Cerebellar nuclear complex (tissue), 1 donor: ENCODE measurements at places on chromosomes 16 and 17.

DNA sequence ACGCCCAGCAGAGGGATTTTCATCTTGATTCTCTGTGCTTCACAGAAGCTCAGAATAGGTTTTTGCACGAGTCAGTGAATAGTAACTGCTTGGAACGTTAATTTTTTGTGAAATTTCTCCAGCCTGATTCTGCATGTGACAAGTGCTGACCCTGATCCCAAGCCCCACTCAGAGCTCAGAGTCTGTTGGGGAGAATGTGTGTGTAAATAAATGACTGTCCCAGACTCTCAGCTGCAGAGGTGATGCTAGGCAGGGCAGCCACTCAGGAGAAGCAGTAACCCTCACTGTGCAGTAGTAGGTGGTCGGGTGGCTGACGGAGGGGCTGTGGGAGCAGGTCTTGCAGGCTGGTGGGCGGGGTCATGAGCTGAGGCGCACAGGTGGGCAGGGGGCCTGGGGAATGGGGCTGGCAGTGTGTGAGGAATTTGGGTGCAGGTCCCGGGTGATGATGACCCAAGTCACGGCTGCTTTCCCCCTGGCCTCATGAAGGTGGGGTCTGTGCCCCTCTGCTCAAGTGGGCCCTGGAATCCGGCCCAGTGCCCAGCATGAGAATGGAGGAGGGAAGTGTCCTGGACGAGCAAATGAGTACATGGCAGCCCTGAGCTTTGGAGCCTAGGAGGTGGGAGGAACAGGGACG is 16.3 kb upstream of the FOXK2 start:
- DNase-seq = no peak

- DNase-seq = no peak
Observed at GRCh38 chr16:85955566-85955965, 56.6 kb downstream of the IRF8 start.

DNA sequence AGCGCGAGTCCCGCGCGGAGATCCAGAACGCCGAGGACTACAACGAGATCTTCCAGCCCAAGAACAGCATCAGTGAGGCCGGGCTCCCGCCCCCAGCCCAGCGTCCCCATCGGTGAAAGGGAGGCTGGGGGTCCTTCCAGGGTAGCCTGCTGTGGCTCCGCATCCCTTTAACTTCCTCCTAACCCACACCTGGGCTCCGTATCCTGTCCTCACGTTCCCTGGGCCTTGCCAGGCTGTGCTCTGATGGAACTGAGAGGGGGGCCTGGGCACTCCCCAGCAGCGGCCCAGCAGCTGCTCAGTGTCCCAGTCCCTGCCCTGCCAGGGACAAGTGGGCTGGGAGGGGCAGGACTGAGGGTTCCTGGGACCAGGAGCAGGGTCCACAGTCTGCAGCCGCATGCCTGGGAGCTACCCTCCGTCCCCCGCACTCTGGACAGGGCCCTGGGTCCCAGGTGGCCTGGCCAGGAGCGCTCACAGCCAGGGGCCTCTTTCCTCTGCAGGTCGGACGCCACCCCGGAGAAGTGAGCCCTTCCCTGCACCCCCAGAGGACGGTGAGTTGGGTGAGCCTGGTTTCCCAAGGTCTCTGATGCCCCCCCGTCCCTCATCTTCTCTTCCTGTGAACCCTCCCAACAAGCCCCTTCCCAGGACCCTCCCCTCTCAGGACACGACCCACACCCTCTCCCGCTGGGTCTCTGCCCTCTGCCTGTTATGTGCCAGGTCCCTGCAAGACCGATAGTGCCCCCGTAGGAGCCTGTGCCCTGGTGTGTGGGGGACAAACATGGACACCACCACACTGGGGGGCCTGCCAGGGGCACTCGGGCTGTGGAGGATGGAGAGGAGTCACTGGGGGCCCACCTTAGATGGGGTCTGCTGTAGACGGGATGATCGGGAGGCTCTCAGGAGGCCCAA is 18.1 kb downstream of the KATNB1 start:
- no peak for DNase-seq

GRCh38 chr17:75751676-75752404 is 13.2 kb downstream of the GALK1 start:
- no peak for DNase-seq

DNA sequence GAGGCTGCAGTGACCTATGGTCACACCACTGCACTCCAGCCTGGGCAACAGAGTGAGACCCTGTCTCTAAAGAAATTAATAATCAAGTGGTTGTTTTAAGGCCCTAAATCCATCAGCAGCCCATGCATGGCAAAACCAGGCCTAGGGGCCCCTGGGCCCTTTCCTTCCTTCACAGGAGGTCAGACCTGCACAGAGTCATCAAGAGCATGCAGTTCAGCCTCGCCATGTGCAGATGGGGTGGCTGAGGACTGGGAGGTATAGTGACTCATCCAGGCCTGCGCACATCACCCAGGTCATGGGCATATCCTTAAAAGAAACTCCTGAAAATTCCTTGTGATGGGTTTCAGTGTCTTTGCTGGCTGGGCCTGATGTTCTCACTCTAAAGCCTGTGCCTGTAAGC is 72.4 kb upstream of the AMZ2 start:
- no peak for DNase-seq

DNA sequence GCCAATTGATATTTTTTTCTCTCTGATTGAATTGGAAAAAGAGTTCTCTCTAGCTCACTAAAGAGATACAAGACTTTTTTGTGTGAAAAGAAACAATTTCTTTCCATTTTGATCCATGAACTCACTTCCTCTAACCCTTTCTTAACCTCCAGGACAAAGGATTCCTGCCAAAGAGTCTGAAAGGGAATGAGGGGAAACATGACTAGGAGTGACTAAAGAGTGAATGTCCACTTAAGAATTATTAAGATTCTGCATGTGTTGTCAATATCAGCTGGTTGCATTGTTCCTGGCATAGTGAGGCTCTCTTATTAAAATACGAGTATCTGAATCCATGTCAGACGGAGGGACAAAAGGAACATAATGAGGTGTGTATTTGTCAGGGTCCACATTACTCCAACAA is 344.7 kb downstream of the GRIN2A start:
- DNase-seq = no peak

DNA sequence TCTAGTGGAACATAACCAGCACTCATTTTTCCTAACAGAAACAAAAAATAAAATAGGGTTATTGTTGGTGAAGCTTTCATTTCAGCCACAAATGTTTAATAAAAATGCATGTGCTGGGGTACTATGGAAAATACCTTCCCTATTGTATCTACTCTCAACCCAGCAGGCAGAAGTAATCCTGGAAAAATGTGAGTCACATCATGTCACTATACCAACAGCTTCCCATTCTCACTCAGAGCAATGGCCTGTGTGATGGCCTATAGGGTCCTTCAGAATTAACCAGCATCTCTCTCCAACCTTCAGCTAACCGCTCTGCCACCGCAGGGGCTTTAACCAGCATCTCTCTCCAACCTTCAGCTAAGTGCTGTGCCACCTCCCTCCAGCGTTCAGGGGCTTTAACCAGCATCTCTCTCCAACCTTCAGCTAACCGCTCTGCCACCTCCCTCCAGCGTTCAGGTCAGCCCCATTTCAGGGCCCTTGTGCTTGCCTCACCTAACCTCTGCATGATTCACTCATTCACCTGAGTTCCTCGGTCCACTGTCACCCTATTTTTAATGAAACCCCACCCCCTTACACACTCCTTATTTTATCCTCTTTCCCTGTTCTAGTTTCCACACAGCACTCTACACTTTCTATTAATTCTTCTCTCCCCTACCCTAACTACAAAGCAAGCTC is 34.0 kb downstream of the UBE2G1 start:
- DNase-seq = no peak

- no peak for DNase-seq
Observed at GRCh38 chr16:71894229-71894920, 956 bp upstream of the IST1 start.

DNA sequence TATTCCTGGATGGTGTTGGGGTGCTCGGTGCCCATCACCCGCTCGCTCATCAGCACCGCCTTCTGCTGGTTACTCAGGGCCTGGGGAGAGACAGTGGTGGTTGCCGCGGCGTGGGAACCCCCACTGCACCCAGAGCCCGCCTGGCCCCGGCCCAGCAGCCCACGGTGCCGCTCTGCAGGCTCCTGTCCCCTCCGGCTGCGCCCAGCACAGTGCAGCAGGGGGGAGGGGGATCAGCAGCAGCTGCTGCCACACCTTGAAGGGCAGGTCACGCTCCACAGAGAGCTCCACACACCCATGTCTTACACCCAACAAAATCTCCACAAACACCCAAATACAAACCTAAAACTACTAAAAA is 18.8 kb downstream of the CLUH start:
- no peak for DNase-seq

- no peak for DNase-seq
Observed at GRCh38 chr16:88773812-88774291, 11.2 kb downstream of the PIEZO1 start.

DNA sequence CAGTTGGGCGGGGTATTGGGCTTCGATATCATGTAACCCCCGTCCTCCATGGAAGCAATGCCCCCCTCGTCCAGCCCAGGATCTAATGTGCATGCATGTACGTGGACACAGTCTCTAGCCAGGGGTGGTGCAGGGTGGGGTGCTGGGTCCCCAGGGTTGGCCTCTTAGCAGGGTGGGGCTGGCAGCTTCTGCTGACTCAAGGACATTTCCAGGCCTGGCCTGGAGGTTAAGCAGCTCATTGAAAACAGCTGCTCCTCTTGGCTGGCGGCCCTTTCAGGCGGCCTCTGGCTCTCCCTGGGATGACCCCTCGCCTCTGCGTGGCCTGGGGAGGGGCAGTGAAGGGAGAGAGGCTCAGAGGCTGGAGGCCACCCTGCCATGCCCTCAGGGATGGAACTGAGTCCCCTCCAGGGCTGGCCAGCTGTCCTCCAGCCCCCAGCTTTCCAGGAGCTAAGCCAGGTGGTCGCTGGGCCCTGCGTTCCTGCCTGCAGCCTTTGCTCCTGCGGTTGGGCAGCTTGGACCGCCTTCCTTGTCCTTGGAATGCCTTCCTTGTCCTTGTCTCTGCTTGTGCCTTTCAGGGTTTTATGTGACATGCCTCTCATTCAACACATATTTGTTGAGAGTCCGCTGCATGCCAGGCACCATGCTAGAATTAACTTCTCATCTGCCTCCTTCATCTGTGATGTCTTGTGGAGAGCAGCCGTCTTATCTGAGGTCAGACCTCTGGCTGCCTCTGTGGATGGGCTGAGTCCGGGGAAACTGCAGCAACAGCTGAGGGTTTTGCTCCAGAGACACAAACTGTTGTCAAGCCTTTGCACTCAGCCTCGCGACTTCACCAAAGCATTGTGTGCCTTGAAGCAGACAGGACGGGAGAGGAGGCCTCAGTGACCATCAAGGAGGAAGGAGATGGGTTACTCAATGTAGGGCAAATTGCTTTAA is 26.6 kb downstream of the MRC2 start:
- no peak for DNase-seq

DNA sequence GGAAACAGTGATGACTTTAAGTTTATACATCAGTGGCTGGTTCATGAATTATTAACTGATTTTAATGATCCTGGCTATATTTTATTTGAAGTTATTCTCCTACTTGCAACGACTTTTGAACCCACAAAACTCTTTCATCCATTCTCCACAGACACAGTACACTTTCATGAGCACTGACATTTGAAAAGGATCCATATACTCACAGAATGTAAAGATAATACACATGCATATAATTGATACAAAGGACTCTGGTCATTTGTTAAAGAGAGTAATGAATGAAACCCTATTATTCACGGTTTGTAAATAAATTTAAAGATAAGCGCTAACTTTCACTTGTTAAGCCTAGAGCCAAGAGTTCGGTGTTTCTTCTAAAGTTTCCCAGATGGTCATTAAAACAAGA is 3.3 kb downstream of the TOX3 start:
- no peak for DNase-seq

DNA sequence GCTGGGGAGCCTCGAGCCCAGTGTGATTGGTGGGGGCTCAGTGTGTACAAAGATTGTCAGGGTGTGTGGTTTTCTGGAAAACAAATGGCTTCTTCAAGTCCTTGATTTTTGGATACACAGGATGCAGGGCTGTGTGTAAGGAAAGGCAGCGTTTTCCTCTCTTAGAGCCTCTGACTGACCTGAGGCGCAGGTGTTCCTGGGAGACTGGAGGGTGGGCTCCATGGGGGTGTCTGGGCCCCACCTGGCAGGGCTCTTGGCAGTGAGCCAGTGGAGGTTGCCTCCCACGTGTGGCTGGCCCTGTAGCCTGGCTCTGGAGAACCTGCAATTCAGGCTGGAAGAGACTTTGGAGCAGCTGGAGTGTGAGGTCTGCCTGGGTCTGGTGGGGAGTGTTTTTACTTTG is 5.0 kb downstream of the FOXK2 start:
- DNase-seq = no peak

GRCh38 chr16:85107083-85107482 is 5.2 kb downstream of the CIBAR2 start:
- DNase-seq = no peak

GRCh38 chr17:2244545-2245525 is 58.8 kb downstream of the SMG6 start:
- DNase-seq = no peak

DNA sequence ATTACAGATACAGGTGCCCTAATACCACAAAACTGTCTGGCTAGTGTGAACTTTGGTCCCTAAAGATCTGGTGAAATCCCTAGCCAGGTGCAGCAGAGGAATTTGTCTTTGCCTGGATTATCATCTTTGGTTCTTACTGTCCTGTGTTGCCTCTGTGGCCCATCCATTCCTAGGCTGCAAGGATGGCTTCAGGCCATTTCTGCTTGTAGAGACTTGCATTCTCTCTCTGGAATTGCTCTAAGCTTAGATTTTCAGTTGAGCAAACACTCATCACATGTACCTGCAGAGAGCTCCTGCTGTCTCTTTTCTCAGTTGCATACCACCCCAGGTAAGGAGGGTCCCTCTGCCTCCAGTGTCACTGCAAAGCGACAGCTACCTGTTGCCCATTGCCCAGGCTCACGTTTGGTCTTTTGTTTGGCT is 114.9 kb downstream of the PRKCA start:
- no peak for DNase-seq

DNA sequence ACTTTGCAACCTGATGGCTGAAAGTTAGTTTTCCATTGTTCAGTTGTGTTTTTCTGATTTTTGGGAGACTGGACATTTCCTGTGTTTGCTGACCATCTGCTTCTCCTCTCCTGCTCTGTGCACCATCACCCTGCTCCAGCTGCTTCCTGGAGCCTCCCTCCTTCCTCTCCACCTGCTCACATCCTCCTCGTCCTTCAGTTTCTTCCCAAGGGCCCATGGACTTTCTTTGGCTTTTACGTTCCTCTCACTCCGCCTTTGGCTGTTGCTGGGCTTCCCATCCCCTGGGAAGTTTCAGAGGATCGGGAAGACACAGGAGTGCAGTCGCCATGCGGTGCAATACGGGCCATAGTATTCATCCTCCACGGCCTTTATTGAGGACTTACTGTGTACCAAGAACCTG is 61.6 kb downstream of the TNFRSF13B start:
- DNase-seq = no peak
